KG1 (cell line): ENCODE measurements at places on chromosomes 11 and 22.
A peak's percentile ranks its signal among the peaks of the same experiment; 100 is the strongest.

GRCh38 chr11:61254403-61255025, 13.5 kb downstream of the PGA5 start:
- DNase-seq: peak; percentile 64

GRCh38 chr11:12815931-12816494, 141.8 kb downstream of the TEAD1 start:
- no peak for DNase-seq

GRCh38 chr22:36424901-36425579, 37.3 kb upstream of the MYH9 start:
- no peak for DNase-seq

DNA sequence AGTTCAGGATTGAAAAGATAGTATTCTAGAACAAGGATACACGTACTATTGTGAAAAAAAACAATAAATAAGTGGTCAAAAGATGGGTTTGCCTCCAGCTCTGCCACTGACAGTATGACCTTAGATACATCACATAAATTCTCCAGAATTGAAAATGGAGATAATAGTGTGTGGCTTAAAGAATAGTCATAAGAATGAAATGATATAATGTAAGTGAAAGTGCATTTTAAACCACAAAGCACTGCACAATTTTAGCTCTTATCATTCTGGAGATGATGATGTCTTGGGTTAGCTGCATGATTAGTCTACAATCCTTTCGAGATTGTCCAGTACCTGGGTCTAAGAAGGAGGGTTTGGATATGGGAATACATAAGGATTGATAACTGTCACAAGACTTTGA, 21.9 kb upstream of the CEP295 start:
- no peak for DNase-seq

DNA sequence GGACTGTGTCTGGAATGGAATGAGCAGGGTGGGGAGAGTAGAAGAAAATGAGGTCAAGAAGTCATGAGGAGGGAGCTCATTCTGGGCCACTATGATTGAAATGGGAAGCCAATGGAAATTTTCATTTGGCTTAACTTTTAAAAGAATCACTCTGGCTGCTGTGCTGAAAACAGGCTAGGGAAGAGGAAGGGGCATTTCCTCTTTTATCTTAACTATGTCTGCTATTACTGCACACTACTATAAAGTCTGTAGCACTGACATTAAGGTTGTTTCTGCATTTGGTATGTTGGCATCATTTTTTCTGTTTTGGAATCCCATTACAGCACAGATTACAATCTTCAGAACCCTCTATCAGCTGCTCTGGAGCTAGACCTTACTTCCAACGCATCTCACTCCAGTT, 8.2 kb downstream of the PATL1 start:
- no peak for DNase-seq

DNA sequence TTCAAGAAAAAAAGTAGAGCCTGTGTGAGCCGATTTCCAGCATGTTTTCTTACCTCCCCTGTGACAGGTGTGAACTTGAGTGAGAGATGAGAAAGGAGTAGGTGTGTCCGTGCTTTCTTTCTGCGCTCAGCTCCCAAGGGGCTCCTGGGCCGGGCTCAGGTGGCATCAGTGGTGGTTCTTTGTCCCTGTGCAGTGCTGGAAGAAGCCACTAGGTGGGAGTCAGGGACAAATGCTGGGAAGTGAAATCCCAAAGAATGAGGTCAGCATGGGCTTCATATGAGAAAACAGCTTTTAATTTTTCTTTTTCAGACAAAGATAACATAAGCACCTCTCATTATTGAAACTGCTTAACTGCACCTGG, 57.8 kb downstream of the PPFIBP2 start:
- DNase-seq: no peak
